ENCODE measurements at places on chromosomes 6 and 20. TPM values are rescaled to one million over a fixed set of nuclear protein-coding genes. Genes with fewer than 3 reads are reported as not detected.

NOX3 gene
- 0.93 TPM for total RNA-seq

HLA-DOB gene
- 2.0 TPM for total RNA-seq

STMND1 gene
- not detected for total RNA-seq

PEX3 gene
- total RNA-seq: 9.9 TPM

ANKRD66 gene
- not detected for total RNA-seq

MAS1 gene
- total RNA-seq: not detected

POM121L2 gene
- total RNA-seq: not detected

CST2 gene
- total RNA-seq: not detected

HLA-G gene
- total RNA-seq: not detected

PRKN gene
- total RNA-seq: 1.8 TPM

SCRT2 gene
- not detected for total RNA-seq

FOXS1 gene
- not detected for total RNA-seq

TMEM181 gene
- 17.7 TPM for total RNA-seq

TCF21 gene
- total RNA-seq: not detected

NKAIN2 gene
- total RNA-seq: not detected

B3GALT4 gene
- total RNA-seq: 1.1 TPM

ZNF292 gene
- 10.9 TPM for total RNA-seq

PBOV1 gene
- total RNA-seq: not detected

SLC4A11 gene
- 1.5 TPM for total RNA-seq

Data from A375 (cell line).